Kidney (tissue), 22 donors: ENCODE measurements at places on chromosomes 1 and 21.
A peak's percentile ranks its signal among the peaks of the same experiment; 100 is the strongest.

DNA sequence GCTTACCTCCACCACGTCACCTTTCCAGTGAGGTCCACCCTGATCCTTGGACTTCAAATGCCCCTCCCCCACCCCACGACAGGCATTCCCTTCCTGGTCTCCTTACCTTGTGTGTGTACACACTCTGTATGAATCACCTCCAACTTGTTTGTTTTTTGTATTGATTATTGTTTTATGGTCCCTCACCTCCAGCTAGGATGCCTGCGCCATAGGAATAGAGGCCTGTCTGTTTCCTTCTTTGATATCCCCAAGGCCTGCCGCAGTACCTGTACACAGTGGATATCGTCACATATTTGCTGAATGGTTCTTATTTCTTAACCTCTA is 219.6 kb upstream of the POU3F1 start:
- DNase-seq: no peak

- no peak for DNase-seq
Measured at GRCh38 chr1:215043401-215043800, 39.1 kb upstream of the KCNK2 start.

GRCh38 chr1:225766967-225767633 is 10.5 kb upstream of the SRP9 start:
- no peak for DNase-seq

DNA sequence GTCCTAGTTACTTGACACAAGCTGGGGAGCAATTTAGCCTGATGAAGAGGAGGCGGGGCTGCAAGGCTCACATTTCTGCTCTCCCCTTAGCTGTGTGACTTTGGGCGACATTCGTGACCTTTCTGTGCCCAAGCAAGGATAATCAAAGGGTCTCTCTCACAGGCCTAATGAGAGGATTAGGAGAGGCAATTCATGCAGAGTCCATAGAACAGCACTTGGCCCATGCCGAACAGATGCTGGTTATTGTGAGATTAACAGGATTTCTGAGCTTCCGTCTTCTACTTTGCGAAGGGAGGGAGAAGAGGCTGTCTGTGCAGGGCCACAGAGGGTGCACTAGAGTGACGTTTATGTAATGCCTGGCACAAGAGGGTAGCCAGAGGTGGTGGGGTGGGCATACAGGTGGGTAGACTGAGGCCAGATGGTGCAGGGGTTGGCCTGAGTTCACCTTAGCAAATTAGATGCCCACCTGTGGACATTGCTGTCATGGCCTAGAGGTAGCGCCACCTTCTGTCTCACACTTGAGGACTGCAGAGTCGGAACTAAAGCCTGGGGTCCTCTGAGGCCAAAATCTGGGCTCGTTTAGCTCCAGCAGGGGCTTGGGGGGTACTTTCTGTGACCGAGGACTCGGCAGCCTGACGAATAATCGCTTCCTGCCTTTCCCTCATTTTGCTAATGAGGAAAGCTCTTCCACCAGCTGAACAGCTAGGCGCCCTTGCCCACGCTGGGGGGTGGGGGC is 18.6 kb downstream of the ACTL8 start:
- peak; percentile 47 for DNase-seq

- peak; percentile 7 for DNase-seq
Measured at GRCh38 chr1:227883641-227884301, 64.0 kb downstream of the WNT9A start.

GRCh38 chr1:94532077-94532476 is 9.5 kb downstream of the F3 start:
- DNase-seq: no peak

- peak; percentile 88 for DNase-seq
Measured at GRCh38 chr1:173420330-173420806, 56.8 kb upstream of the PRDX6 start.

DNA sequence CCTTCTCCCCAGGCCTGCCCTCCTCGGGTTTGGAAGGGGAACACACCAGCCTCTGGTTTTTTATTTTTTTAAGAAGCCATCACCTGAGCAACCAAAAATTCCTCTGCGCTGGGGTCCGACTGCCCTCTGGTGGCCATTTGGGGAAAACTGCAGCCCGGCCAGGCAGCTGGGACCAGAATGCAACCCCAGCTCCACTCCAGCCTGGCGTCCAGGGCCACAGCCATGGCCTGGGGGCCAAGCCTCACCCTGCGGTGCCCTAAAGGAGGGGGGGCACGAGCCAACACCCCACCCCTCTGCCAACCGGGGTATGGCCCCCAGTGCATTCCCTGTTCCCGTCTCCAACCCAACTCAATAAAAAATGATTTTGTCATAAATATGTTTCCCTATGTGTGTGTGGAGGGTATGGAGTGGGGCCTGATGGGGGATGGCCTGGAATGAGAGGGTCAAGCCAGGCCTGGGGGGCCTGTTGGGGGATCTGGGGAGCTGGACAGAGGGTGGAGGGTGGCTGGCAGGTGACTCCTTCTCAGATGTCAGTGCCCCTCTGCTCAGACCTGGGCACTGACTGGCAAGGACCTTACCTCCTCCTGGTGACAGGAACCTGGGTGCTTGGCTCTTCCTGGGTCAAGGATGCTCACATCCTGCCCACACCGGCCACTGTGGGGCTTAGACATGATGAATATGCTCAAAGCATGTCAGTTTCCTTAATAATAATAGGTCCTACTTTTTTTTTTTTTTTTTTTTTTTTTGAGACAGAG is 3.2 kb downstream of the GPR3 start:
- DNase-seq: peak; percentile 85

DNA sequence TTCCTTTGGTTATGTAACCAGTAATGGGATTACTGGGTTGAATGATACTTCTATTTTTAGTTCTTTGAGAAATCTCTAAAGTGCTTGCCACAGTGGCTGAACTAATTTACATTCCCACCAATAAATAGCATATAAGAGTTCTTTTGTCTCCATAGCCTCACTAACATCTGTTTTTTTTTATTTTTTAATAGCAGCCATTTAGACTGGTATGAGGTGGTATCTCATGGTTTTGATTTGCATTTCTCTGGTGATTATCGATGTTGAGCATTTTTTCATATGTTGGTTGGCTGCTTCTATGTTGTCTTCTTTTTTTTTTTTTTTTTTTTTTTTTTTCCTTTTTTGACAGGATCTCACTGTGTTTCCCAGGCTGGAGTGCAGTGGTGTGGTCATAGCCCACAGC is 132.6 kb upstream of the L1TD1 start:
- DNase-seq: no peak

GRCh38 chr21:15797577-15798363 is 68.0 kb downstream of the USP25 start:
- no peak for DNase-seq

GRCh38 chr21:26800001-26800400 is 45.2 kb downstream of the ADAMTS1 start:
- DNase-seq: no peak

DNA sequence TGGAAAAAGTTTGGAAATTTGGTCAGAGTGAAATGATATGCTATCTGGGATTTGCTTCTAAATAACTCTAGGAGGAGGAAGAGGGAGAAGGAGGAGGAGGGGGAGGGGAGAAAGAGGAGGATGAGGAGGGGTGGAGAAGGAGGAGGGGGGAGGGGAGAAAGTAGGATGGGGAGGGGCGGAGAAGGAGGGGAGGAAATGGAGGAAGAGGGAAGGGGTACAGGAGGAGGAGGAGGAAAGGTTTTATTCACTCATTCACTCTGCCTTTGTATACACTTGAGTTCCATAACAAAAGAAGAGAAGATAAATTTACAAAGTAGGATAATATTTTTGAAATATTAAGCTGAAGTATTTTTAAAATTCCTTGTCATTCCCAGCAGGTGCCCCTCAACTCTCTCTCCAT is 6.3 kb upstream of the VPS26C start:
- no peak for DNase-seq

- peak; percentile 32 for DNase-seq
Measured at GRCh38 chr1:19802269-19802668, 2.6 kb upstream of the TMCO4 start.

DNA sequence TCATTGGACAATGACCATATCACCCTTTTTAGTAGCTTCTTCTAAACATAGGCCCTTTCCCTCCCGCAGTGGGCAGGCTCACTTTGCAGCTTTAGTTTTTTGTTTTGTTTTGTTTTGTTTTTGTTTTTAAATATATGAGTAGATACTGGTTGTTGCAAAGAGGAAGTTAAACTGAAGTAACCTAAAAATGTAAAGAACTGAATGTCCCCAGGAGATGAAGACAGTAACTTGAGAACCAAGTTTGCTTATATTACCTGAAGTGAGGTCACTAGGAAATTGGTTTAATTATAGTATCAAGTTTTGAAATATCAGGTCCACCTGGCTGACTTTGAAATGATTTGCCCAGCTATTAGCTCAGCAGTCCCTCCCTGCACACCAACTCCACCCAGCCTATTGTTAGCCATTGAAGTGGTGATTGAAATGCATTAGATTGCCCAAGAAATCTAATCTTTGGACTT is 18.2 kb downstream of the SMAP2 start:
- DNase-seq: no peak

DNA sequence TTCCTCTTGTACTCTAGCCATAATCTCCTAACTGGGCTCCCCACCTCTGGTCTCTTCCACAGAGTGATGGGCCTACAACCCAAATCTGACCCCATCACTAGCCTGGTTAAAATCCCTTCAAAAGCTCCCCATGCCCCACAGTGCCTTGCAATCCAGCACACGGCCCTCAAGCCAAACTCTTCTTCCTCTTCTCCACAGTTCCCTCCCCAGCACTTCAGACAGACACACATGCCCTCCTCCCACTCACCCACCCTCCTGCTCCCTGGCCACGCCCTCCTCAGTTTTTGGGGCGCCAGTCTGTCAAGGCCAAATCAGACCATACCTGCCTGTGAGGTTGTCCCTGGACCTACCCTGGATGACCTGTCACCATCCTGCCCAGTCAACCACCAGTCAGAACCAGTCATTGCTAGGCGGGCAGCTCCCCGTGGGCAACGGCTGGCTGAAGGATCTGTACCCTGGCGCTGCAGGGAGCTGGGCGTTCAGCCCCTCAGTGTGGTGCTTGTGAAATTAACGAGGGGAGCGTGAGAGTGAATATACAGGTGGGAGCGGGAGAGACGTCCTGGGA is 753 bp downstream of the C1orf210 start:
- DNase-seq: no peak

GRCh38 chr1:10918531-10918930 is 93.9 kb upstream of the TARDBP start:
- DNase-seq: no peak

GRCh38 chr1:101509370-101509769 is 272.6 kb downstream of the S1PR1 start:
- DNase-seq: no peak

GRCh38 chr1:200095057-200095577 is 67.6 kb downstream of the NR5A2 start:
- DNase-seq: no peak

DNA sequence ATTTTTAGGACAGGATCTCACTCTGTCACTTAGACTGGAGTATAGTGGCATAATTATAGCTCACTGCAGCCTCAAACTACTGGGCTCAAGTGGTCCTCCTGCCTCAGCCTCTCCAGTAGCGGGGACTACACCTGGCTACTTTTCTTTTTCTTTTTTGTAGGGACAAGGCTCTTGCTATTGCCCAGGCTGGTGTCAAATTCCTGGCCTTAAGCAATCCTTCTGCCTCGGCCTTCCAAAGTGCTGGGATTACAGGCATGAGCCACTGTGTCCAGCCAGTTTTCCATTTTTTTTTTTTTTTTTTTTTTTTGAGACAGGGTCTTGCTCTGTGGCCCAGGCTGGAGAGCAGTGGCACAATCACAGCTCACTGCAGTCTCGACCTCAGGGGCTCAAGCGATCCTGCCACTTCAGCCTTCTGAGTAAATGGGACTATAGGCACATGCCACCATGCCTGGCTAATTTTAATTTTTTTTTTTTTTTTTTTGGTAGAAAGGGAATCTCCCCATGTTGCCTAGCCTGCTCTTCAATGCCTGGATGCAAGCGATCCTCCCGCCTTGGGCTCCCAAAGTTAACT is 20.6 kb upstream of the CEP85 start:
- DNase-seq: no peak

DNA sequence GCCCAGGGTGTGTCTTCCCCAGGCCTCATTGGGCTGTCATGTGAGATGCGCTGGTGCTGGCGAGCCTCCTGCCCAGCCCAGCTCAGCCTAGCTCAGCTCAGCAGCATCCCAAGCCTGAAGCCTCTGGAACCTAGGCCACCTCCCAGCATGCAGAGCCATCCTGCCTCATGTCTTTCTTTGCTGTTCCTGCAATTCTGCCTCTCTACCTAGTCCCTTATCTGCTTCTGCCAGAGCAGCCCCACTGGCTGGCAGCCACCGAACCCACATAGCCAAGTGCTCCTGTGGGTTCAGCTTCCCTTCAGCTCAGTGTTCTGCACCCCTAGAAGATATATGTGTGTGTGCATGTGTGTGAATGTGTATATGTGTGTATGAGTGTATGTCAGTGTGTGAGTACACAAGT is 291.5 kb upstream of the VAMP3 start:
- no peak for DNase-seq
